ENCODE measurements at places on chromosomes 16 and 17. TPM values are rescaled to one million over a fixed set of nuclear protein-coding genes. Genes with fewer than 3 reads are reported as not detected.

FBXW10 gene
- 1.5 TPM for polyA plus RNA-seq

GRCh38 chr17:76140661-76141211 lies 309 bp downstream of the FOXJ1 start:
- no peak for DNase-seq

- no peak for DNase-seq
These were observed 54.8 kb downstream of the PIMREG start for GRCh38 chr17:6498901-6499540.

CYLD gene
- 21.4 TPM for polyA plus RNA-seq

DNA sequence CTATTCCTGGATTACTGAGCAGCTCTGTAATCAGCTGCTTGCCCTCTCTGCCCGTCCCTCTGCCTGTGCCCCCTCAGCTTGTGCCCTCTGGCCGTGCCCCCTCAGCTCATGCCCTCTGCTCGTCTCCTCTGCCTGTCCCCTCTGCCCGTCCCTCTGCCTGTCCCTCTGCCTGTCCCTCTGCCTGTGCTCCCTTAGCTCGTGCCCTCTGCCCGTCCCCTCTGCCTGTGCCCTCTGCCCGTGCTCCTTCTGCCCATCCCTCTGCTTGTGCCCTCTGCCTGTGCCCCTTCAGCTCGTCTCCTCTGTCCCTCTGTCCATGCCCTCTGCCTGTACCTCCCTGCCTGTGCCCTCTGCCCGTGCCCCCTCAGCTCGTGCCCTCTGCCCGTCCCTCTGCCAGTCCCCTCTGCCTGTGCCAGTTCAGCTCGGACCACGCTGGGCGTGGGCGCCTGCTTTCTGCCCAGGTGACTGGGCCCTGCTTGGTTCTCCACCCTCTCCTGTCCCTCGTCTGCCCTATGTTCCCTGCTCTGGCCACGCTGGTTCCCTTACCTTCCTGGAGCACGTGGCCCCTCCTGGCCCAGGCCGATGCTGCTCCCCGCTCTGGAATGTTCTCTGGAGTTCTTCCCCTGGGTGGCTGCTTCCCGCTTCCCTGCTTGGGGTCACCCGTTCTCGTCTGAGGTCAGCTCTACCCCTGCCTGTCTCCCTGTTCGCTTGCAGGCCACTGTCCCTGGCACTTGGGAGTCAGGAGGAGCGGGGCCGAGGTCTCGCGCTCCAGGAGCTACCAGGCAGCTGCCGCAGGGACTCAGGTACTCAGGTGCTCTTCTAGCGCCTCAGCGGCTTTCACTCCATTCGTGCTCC lies 63.9 kb downstream of the BANP start:
- DNase-seq = no peak

DNA sequence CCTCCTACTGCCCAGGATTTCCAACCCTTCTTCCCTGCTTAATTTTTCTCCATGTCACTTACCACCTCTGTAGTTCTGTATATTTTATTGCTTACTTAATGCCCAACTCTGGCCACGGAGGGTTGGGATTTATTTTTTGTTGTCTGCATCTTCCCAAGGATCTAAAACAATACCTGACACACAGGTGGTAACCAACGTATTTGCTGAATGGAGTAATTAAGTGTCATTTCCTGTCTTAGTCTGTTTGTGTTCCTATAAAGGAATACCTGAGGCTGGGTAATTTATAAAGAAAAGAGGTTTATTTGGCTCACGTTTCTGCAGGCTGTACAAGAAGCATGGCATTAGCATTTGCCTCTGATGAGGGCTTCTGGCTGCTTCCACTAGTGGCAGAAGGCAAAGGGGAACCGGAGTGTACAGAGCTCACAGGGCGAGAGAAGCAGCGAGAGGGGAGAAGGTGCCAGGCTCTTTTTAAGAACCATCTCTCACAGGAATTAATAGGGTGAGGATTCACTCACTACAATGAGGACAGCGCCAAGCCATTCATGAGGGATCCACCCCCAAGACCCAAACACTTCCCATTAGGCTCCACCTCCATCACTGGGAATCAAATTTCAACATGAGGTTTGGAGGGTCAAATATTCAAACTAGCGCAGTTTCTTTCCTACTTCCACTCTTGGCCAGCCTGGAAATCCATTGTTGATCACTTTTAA lies 44.8 kb downstream of the ERN1 start:
- no peak for DNase-seq

TXNL4B gene
- polyA plus RNA-seq = 22.7 TPM

DNA sequence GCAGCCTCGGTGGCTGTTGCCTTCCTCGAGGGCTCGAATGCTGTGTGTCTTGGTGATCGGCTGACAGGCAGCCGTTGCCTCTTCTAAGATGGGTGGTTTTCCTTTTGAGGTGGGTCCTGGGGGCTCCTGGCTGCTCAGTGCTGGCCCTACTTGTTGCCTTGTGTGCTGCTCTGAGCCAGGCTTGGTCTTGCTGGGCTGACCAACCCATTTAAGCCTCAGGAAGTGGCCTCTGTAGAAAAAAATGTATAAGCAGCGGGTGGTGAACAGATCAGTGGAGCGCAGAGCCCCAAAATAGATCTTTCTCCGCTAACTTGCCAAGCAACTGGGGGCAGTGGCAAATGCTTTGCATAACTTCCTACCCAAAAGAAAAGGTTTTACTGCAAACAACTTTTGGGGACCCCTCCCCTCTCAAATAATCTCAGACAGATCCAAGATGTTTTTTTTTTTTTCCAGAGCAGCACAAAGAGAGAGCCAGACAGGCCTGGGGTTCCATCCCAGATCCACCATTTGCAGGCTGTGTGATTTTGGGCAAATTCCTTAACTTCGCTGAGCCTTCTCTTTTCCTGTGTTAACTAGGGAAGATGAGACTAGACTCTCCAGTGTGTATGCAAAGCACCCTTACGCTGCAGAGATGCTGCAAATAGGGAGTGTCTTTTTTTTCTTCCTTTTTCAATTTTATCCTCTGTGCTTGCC lies 42.5 kb downstream of the PLCG2 start:
- DNase-seq = no peak

All from right lung (tissue), 10 donors.